ENCODE measurements at places on chromosomes 2 and 18. TPM values are rescaled to one million over a fixed set of nuclear protein-coding genes. Genes with fewer than 3 reads are reported as not detected.

DNA sequence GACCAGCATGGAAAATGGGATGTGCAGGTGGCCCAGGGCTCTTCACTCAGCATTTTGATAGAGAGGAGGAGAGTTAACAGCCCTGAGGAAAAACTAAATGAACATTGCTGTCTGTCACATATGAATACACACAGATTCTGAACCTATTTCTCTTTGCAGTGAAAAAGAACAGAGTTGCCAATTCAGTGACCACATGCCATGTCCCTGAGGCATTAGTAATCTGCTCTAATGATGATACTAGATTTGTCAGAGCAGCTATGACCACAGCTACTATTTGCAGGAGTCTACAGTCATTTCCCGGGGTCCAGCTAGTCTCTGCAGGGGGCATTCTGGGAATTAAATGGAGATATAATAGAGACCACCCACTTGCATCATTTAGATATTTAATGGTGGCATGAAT, 267.6 kb downstream of the TMX3 start:
- no peak for DNase-seq

GRCh38 chr2:185757356-185757755, 18.8 kb downstream of the FSIP2 start:
- no peak for DNase-seq

DNA sequence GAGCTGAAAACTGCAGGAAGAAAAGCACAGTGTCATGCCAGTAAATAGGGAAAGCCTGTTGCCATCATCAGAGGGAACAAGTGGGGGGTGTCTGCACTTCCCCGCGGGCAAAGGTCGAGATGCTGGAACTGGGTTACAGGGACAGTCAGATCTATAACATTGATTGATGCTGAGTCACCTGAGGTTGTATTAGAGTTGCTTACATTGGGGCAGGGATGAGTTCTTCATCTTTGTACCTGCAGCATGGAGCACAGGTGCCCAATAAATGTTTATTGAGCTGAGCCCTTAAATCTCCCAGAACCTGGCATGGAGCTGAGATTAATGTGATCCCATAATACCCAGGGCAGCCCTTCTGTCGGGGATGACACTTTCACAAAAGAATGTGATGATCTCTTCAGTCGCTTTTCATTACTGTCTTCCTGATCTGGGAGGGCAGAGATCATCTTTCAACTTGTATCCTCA, 5.9 kb upstream of the RNF152 start:
- no peak for DNase-seq

DNA sequence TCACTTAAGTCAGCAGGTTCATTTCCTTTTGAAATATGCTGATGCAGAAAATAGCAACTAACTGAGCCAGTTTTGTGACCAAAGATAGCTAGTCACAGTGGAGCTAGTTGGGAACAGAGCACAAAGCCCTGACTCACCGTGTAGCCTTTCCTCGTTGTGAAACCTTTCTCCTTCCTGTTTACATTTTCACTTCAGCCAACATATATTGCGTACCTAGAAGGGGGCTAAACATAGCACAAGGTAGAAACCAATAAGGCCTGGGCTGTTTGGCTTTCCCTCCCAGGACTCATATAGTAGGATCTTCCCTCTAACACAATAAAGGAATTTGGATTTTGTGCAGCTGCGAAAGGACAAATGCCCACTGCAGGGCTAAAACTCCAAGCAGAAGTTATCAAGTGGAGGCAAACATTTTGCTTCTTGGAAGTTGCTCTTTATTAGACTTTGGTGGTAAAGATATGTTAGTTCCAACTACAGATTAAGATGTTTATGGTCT, 24.5 kb upstream of the LPIN2 start:
- no peak for DNase-seq

SULT1C2 gene
- total RNA-seq: under 0.01 TPM

HOXD10 gene
- total RNA-seq: not detected

- no peak for DNase-seq
Observed at GRCh38 chr18:33840212-33840593, 262.2 kb downstream of the ASXL3 start.

GAL3ST2 gene
- 3.8 TPM for total RNA-seq

DNA sequence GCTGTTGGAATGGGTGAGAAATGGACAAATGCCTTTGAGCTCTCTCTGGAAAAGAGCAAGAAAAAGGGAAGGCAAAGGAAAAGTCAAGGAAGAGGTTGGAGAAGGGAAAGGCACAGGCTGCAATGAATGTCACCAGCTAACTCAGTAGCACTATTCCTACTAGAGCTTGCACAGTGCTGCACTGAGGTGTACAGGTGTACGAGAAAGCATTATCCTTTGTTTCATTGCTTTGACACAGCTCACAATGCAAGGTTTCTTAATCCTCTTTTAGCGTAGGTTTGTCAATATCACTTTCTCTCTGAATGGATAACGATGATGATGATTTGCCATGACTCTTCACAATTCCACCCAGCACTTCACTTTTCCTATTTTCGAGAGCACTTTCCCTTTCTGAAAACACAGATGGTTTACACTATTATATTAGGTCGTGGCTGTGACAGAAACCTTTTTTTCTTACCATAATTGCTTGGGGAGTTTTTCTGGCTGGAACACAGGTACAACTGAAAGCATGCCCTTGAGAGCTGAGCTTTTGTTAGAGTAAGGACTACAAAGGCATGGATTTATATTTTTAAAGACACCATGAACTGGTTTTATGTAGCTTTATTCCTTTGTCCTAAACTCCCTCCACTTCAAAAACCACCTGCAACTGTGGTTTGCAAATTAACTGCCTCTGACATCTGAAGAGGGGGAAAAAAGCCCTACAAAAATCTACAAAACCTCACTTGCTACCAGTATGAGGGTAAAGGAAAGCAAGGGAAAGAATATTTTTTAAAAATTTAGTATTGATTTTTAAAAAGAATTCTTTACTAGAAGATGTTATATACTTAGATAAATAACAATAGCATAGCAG, 265.5 kb downstream of the TGIF1 start:
- no peak for DNase-seq

DNA sequence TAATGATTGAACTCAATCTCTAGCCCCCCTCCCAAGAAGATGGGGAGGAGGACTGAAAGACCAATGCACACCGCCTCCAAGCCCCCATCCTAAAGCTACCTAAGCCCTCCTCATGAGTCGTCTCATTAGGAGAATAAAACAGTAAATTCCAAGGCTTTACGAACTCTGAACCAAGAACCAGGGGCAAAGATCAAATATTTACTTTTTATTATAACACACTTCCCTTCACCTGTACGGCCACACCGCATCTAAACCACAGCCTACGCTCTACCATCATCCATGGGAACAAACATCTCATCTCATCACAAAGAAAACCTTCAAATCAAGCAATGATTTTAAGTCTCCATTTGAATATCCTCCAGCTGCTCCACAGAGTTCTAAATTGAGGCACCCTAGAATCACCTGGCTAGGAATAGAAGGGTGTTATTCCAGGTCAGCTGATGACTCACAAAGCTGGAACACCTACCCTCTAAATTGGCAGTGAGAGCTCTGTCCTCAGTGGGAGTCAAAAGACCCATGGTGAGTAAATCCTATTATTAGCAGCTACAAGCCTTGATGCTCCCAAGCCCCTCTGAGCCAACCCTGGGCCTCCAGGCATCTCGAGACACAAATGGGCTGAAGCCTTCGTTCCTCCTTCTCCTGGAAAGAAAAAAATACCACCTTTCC, 45.6 kb upstream of the BZW1 start:
- no peak for DNase-seq

ARHGAP25 gene
- 43.6 TPM for total RNA-seq

AGXT gene
- not detected for total RNA-seq

DNA sequence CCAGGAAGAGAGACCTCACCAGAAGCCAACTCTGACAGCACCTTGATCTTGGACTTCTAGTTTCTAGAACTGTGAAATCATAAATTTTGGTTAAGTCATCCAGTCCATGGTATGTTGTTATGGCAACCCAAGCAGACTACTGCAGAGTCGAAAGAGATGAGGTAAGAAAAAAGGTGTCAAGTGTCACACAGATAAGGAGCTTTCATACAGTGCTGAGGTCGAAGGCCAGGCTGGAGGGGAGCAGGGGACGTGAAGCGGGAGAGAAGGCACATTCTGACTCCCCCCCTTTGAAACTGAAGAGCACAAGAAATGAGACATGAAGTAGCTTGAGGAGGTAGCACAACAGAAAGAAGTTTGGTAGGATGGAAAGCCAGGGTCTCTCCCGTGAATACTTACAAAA, 110.4 kb downstream of the ALK start:
- DNase-seq: no peak

DNA sequence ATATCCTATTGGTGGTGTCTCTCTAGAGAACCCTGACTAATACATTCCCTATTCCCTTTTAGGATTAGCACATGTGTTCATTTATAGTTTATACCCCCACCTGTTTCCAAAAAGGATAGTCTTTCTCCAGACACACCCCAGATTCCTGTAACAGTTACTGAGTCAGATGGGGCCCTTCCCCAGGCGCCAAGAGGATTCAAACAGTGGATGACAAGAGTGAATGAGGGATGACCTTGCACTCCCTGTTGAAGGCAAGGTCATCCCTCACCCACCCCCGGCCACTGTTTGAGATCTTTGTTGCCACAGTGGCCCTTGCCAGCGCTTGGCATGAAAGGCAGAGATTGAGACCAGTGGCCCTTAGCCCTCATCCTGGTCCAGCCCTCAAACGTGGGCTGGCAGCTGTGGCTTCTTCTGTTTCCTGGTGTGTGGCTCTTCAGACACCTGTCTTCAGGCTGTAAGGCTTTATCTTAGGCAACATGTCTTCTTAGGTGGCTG, 15.3 kb upstream of the REEP1 start:
- DNase-seq: no peak

GRCh38 chr18:57205641-57206040, 58.8 kb downstream of the BOD1L2 start:
- DNase-seq: no peak

- no peak for DNase-seq
Observed at GRCh38 chr2:189783451-189783926, 650 bp downstream of the ORMDL1 start.

DNA sequence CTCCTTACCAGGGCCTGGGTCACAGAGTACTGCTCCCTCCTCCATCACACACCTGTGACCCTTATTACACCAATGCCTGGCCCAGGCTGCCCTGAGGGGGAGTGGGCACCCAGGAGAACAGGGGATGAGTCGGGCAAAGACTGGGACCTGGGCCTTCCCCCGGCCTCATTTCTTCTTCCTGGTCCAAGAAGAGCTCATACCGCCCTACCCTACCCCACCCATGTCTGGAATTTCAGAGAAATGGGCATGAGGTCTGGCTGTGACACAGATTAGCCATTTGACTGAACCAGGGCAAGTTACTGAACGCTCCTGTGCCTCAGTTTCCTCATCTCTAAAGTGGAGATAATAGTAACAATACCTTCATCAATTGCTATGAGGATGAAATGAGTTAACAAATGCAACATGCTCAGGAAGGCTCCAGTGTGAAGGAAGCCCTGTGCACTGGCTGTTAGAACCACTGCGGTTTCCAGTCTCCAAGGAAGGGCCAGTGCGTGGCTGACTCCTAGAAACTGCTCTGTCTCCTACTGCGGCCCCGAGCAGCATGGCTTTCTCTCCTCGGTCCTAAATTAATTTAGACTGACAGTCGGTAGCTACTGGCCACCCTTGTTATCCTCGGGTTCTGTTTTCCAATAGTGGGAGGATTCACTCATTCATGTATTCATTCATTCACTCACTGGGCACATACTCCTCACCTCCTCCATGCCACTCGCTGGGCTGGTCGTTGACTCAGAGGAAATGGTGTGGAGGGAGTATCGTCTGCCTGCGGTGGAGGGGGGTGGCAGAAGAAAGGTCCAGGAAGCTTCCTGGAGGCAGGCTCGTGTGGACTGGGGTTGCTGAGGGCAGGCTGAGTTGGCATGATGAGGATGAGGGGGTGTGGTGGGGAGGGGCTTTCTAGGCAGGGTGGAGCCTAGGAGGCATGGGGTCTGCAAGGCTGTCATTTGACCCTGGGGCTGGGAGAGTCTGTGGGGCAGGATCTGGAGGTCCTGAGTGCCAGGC, 175.6 kb downstream of the GLI2 start:
- no peak for DNase-seq

NYAP2 gene
- under 0.01 TPM for total RNA-seq

DNA sequence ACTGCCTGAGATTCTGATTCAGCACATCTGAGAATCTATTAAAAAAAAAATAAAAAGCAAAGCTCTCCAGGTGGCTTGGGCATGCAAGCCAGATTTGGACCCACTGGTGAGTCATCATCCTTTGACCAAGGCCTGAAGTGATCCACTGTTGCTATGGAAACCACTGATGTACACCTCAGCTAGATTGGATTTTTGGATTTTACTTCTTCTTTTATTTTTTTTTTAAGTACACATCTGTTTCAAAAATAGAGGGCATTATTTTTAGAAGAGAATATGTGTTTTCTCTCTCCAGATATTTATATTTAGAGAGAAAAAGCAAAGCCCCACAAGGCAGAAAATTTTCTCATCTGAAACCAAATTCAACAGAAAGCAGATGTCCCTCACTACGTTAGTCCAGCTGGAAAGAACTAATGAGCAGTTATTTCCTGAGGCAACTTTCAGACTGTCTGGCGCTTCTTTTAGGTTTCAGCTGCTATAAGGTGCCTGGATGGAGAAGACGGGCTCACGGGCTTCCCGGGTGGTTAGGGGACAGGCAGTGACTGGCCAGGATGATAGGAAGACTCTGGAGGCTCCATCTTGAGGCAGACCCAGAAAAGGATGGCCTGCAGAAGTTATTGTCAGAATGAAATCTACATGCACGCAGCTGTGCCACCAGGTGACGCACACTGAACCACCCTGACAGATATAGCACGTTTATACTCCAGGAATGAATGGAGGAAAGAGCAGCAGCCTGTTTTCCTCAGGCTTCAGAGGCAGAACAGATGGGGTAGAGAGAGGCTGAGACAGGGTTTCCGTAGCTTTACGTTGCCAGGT, 50.5 kb downstream of the MRPL35 start:
- DNase-seq: peak; percentile 79

GBX2 gene
- total RNA-seq: not detected

DCDC2C gene
- total RNA-seq: not detected

- DNase-seq: no peak
Observed at GRCh38 chr2:118431165-118431517, 342.9 kb downstream of the INSIG2 start.

DNA sequence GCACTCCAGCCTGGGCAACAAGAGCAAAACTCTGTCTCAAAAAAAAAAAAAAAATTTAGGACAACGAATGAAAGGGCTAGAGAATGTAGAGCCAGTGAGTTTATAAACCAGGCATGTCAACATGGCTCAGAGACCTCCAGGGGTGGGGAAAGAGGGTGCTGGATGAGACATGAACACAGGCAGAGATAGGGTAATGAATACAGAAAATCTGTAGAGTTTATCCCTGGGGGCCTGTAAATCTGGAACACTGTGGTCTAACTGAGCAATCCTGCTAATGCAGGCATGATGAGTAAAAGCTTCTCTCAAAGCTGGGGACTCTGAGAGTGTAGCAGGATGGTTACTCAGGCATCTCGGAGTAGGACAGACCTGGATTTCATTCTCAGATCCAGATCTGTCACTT, 59.2 kb upstream of the IGFBP2 start:
- no peak for DNase-seq

DNA sequence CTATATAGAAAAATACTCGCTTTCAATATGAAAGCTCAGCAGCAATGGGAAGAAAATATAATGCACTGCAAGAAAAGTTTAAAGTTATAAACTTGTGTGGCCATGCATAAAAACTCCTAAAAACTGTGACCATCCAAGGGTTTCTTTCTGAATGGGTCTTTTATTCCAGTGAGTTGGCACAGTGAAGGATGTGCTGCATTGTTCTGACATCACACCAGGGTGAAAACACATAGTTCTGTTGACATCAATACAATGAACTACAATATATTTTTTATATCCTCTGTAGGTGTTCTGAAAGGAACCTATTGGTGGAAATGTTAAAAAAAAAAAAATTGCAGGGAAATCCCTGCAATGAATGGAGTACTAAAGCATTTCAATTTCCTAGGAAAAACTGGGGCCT, 80.2 kb downstream of the CDH20 start:
- DNase-seq: no peak

GRCh38 chr2:159362816-159363251, 76.3 kb upstream of the WDSUB1 start:
- no peak for DNase-seq

Data from hematopoietic multipotent progenitor cell (in vitro differentiated cells).